8988T (cell line): ENCODE measurements at places on chromosomes 16 and 17.

DNA sequence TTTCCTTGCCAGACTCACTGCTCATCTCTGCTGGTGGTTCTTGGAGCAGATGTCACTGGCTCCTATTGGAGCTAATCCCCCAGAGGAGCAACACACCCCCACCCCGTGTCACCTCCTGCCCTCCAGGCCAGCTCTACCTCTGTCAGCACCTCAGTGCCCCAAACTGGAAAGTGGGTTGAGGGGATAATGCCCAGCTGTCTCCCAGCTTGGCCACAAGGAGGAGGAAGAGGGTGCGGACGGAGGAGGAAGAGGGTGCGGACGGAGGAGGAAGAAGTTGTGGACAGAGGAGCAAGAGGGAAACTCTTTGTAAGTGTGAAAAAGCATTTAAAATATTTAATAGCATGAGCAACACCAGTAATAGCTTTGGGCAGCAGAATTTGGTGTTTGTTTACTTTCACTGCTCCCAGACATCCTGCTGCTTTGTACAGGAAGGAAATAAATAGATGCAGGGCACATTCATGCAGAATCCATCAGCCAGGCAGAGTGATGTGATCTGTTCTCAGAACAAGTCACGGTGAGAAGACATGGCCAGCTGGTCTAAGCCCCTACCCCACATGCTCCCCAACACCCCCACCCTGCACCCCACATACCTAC, 82.5 kb downstream of the C17orf67 start:
- DNase-seq = no peak

DNA sequence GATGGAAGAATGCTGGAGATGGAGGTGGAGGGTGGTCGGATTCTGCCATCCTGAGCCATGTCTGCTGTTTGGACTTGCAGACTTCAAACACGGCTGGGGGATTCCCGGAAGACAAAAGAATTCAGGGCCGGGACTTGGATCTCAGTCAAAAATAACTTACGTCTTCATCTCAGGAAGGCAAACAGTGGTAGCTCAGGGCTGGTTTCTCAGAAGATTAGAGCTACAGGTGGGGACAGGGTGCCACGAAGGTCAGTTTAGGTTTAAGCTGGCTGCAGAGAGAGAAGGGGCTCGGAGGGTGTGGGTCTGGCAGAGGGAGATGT, 4.3 kb upstream of the RHBDL3 start:
- no peak for DNase-seq

- DNase-seq = no peak
Observed at GRCh38 chr16:84907575-84907974, 87.8 kb downstream of the CRISPLD2 start.

GRCh38 chr16:89545044-89545830, 15.2 kb upstream of the RPL13 start:
- no peak for DNase-seq

DNA sequence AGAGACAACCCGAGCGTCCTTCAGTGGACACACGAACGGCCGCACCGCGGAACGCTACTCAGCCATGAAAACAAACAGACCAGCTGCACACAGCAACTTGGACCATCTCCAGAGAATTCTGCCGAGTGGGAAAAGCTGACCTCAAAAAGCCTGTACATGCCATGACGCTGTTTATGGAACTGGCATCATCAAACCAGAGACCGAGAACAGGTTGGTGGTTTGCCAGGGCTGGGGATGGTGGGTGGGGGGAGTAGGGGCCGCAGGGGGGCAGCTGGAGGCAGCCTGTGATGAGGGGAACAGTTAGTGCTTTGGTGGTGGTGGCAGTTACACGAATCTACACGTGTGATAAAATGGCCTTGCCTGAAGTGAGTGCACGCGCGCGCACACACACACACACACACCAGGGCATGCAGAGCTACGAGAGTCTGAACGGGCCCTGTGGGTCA, 169.8 kb downstream of the LAT start:
- no peak for DNase-seq

GRCh38 chr17:65609749-65610148, 48.3 kb upstream of the AXIN2 start:
- DNase-seq = no peak

DNA sequence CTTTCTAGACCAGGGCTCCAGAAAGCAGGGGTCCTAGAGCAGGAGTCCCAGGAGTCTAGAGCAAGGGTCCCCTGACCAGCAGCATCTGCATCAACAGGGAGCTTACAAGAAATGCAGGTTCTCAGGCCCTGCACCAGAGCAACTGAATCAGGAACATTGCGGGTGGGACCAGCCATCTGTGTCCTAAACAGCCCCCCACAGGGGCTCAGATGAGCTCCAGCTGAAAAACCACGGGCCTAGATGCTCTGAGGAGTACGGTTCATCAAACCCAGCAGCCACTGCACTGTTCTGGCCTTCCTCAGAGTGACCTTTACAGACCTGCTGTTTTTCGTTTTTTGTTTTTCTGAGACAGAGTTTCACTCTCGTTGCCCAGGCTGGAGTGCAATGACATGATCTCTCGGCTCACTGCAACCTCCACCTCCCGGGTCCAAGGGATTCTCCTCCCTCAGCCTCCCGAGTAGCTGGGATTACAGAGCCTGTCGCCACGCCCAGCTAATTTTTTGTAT, 438.2 kb downstream of the SOX9 start:
- no peak for DNase-seq

- DNase-seq = no peak
Observed at GRCh38 chr17:50175035-50175807, 9.4 kb downstream of the SGCA start.

DNA sequence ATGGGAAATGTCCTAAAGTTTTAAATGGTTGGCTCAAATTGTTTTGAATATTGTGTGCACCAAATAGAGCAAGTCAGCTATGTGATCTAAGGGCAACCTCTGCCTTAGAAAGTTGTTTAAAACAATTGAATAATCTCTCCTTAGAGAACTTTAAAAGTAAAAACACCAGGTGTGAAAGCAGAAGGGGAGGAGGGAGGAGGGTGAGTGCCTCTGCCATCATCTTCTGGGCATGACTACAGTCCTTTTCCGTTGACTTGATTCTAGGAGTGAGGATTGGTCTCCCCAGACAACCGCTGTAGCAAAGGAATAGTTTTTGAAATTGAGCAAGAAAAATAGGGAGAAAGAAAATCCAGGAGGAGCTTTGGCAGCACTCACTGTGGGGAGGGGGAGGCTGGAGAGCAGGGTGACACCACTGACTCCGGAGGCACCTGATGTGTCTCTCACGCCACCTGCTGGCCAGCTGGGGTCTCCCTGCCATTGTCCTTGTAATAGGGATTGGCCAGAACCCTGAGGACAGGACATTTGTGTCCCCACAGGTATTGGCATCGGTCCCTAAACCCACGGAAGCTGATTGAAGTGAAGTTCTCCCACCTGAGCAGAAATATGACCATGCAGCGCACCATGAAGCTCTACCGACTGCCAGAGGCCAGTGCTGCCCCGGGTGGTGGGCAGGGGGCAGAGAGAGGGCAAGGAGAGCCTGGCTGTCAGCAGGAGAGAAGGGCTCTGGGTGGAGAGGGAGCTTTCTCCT, 33.3 kb downstream of the PLCD3 start:
- peak; percentile 85 for DNase-seq

- DNase-seq = no peak
Observed at GRCh38 chr17:10059684-10060211, 138.7 kb downstream of the GAS7 start.
